Activated B cell treated with CpG ODN at 0.5 μM for 24 hours (primary cell): ENCODE measurements at places on chromosomes 16 and 17. TPM values are rescaled to one million over a fixed set of nuclear protein-coding genes. Genes with fewer than 3 reads are reported as not detected.

GRCh38 chr17:61368049-61368831 is 31.4 kb upstream of the TBX2 start:
- no peaks in the 10 kb centered on the region for H3K27me3 ChIP-seq
- H3K4me1 ChIP-seq, result no peaks in the 10 kb centered on the region
- DNase-seq, result no peak
- no peak overlapping the region for H3K4me3 ChIP-seq
- no peaks in the 10 kb centered on the region for H3K36me3 ChIP-seq
- no peak overlapping the region for H3K27ac ChIP-seq

DNA sequence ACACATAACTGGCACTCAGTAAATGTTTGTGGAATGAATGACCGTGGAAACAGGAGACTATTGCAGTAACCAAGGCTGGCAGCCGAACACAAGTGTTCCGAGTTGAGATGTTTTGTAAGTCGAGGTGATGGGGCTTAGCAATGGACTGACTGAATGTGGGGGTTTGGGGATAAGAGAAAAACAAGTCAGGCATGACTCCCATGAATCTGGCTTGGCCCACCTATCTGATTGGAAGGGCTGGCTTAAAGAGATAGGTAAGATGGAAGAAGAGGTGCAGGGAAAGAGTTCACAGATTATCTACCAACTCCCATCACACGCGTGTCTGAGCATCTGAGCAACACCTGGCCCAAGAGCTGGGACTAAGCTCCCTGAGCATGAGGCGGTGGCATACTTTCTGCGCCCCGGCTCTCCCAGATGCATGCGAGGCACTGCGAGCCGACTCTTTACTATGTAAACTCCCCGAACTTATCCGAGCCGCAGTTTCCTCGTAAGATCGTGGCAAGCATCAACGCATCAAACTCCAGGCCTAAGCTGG is 539 bp downstream of the IFT20 start:
- H3K4me3 ChIP-seq, result peak overlapping the region; percentile 96
- H3K36me3 ChIP-seq, result peaks cover 29% of the 10 kb centered on the region
- H3K27me3 ChIP-seq, result no peaks in the 10 kb centered on the region
- DNase-seq, result no peak
- peak overlapping the region; percentile 89 for H3K27ac ChIP-seq

Gene CSH2
- total RNA-seq, result not detected in 2 replicates

GRCh38 chr17:34570506-34570905 is 8.9 kb upstream of the TMEM132E start:
- no peak overlapping the region for H3K27ac ChIP-seq
- DNase-seq, result no peak
- no peaks in the 10 kb centered on the region for H3K36me3 ChIP-seq
- no peaks in the 10 kb centered on the region for H3K4me1 ChIP-seq

DNA sequence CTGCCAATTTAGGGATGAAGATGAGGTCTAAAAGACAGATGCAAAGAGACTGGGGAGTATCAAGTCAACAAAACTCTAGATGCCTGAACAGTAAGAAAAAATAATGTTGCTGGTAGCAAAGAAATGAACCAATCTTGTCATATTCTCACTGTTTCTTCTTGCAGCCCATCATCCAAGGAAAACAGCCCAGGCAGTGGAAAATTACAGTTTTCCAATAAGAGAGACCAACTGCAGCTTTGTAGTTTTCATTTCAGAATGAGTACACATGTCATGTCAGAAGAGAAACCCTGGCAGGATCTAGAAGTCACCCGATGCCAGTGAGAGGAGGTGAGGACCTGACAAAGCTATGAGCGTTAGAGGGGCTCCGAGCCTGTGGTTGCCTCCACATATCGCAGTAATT is 500.4 kb upstream of the PSMD7 start:
- H3K36me3 ChIP-seq, result no peaks in the 10 kb centered on the region
- no peaks in the 10 kb centered on the region for H3K27me3 ChIP-seq
- no peak overlapping the region for H3K27ac ChIP-seq
- no peak for DNase-seq
- no peak overlapping the region for H3K4me3 ChIP-seq
- no peaks in the 10 kb centered on the region for H3K4me1 ChIP-seq

GRCh38 chr17:58268326-58268725 is 12.4 kb downstream of the MPO start:
- H3K36me3 ChIP-seq, result no peaks in the 10 kb centered on the region
- no peak for DNase-seq
- H3K27ac ChIP-seq, result no peak overlapping the region
- H3K27me3 ChIP-seq, result peaks cover 24% of the 10 kb centered on the region
- H3K4me1 ChIP-seq, result no peaks in the 10 kb centered on the region

DNA sequence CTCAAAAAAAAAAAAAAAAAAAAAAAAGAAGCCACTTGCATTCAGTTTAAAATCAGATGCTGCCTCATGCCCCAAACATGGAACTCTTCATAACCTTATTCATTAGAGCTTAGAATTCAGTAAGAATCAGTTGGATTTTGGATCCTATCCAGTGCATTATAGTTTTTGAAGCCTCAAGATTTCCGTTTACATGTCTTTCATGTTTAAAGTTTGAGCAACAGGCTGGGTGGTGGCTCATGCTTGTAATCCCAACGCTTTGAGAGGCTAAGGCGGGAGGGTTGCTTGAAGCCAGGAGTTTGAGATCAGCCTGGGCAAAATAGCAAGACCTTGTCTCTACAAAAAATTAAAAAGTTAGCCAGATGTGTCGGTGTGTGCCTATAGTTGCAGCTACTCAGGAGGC is 55.0 kb downstream of the SNTB2 start:
- H3K4me3 ChIP-seq, result no peak overlapping the region
- no peaks in the 10 kb centered on the region for H3K27me3 ChIP-seq
- no peaks in the 10 kb centered on the region for H3K4me1 ChIP-seq
- peaks cover 5% of the 10 kb centered on the region for H3K36me3 ChIP-seq

Gene TP53TG3
- total RNA-seq, result not detected in 2 replicates

Gene CES3
- total RNA-seq, result 0.29 and 0.61 TPM in 2 replicates

GRCh38 chr17:42303694-42304093 is 15.4 kb downstream of the STAT5A start:
- DNase-seq, result no peak
- H3K27ac ChIP-seq, result no peak overlapping the region

DNA sequence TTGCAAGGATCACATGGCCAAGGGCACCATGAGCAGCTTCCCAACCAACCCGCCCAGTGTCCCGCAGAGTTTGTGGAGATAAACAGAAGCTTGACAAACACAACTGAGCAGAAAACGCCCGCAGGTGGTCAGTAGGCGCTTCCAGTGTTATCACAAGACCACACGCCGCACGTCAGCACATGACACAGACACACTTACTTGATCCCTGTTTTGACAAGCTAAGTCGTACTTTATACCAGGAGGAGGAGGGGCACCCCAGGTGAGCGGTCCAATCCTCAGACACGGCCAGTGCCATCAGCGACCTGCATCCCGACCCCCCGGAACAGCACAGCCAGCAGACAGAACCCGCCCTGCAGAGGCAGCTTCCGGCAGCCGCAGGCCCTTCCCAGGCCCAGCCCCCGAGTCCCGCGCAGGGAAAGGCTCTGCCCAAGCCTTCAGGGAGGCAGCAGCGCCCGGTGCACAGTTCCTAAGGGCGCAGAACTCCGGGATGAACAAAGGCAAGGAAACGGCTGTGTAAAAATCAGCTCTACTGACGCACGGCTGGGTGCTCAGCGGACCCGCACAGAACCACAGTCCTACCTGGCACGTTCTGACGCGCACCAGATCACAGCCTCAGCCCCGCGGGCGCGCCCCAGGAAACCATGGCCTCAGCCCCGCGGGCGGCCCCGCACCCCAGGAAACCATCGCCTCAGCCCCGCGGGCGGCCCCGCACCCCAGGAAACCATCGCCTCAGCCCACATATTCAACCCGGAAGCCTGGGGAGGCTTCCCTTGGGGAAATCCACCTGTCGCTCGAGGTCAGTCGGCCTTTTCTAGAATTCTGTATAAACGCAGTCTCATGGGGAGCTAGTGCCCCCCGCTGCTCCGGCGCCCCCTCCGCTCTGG is 27.8 kb downstream of the AXIN1 start:
- peaks cover 6% of the 10 kb centered on the region for H3K36me3 ChIP-seq
- peaks cover 51% of the 10 kb centered on the region for H3K4me1 ChIP-seq
- H3K27me3 ChIP-seq, result no peaks in the 10 kb centered on the region

GRCh38 chr17:29608986-29609385 is 13.7 kb downstream of the CORO6 start:
- no peak overlapping the region for H3K27ac ChIP-seq
- DNase-seq, result no peak
- H3K27me3 ChIP-seq, result no peaks in the 10 kb centered on the region

GRCh38 chr17:61009663-61010062 is 332.0 kb downstream of the BCAS3 start:
- H3K27ac ChIP-seq, result no peak overlapping the region
- H3K27me3 ChIP-seq, result no peaks in the 10 kb centered on the region
- H3K4me1 ChIP-seq, result no peaks in the 10 kb centered on the region
- peaks cover 3% of the 10 kb centered on the region for H3K36me3 ChIP-seq
- no peak for DNase-seq

GRCh38 chr16:54129810-54130209 is 156.8 kb downstream of the IRX3 start:
- H3K27ac ChIP-seq, result no peak overlapping the region
- no peaks in the 10 kb centered on the region for H3K36me3 ChIP-seq
- H3K4me3 ChIP-seq, result no peak overlapping the region
- H3K27me3 ChIP-seq, result no peaks in the 10 kb centered on the region
- no peaks in the 10 kb centered on the region for H3K4me1 ChIP-seq

- no peak overlapping the region for H3K4me3 ChIP-seq
- H3K36me3 ChIP-seq, result no peaks in the 10 kb centered on the region
- DNase-seq, result no peak
- no peak overlapping the region for H3K27ac ChIP-seq
Observed at GRCh38 chr16:75770051-75770450, 43.8 kb upstream of the CPHXL start.

Gene ARL5C
- not detected in 2 replicates for total RNA-seq
